ENCODE measurements at places on chromosomes 2 and 18. TPM values are rescaled to one million over a fixed set of nuclear protein-coding genes. Genes with fewer than 3 reads are reported as not detected.

Gene KLHL41
- polyA plus RNA-seq: 2.7 TPM

Gene MROH2A
- polyA plus RNA-seq: not detected

Gene COLEC12
- 0.76 TPM for polyA plus RNA-seq

Gene VAMP8
- polyA plus RNA-seq: not detected

Gene CNGA3
- 0.64 TPM for polyA plus RNA-seq

Gene MAL
- not detected for polyA plus RNA-seq

Gene EPB41L3
- 19.6 TPM for polyA plus RNA-seq

Gene RTP5
- polyA plus RNA-seq: 1.2 TPM

Gene B3GNT7
- polyA plus RNA-seq: 0.06 TPM

Gene EGR4
- not detected for polyA plus RNA-seq

Gene HOXD11
- not detected for polyA plus RNA-seq

Gene ANKRD53
- not detected for polyA plus RNA-seq

Gene CYP27A1
- not detected for polyA plus RNA-seq

Gene EFHD1
- not detected for polyA plus RNA-seq

Gene NPHP1
- 8.0 TPM for polyA plus RNA-seq

Gene CXCR4
- polyA plus RNA-seq: 0.50 TPM

Gene PTPRN
- polyA plus RNA-seq: 82.1 TPM

Gene IL1A
- polyA plus RNA-seq: 0.14 TPM

Gene TGFA
- polyA plus RNA-seq: 0.85 TPM

Gene RGPD3
- polyA plus RNA-seq: 0.74 TPM

Gene EIF2AK3
- polyA plus RNA-seq: 23.2 TPM
